ENCODE measurements at places on chromosomes 16 and 17. TPM values are rescaled to one million over a fixed set of nuclear protein-coding genes. Genes with fewer than 3 reads are reported as not detected.

The SBK1 gene
- 0.65 TPM for total RNA-seq

DNA sequence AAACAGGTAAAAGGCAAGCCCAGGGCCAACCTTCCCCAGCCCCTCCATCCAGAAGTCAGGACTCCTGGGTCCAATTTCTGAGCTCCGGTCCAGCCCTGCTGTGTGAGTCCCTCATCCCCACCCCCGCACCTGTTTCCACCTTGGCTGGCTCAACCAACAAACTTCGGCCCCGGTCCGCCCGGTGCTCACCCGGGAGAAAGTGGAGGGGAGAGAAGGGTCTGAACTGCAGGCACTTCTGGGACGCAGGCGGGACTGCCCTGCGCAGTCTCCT lies 541 bp downstream of the RHBDF2 start:
- peaks cover 25% of the 10 kb centered on the region for H3K4me1 ChIP-seq
- no peak for DNase-seq
- no peaks in the 10 kb centered on the region for H3K36me3 ChIP-seq
- peak overlapping the region; percentile 38 for H3K4me3 ChIP-seq
- peak overlapping the region; percentile 80 for H3K27ac ChIP-seq

DNA sequence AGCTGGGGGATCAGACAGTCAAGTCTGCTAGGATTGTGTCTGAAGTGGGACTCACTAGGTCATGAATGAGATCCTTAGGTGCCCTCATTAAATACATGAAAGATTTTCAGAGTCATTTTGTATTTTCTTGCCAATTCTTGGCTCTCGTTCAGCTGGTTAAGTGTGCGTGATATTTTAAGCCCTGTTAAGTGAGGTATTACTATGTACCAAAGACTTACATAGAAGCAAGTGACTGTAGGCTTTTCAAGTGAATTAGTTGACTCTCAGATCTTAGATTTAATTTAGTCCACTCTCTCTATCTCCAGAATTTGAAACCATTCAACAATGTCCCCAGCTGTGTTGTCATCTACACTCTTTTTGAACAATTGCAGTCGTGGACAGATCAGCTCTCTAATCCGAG lies 219.4 kb downstream of the FOXL1 start:
- no peak overlapping the region for H3K4me3 ChIP-seq
- no peaks in the 10 kb centered on the region for H3K27me3 ChIP-seq
- DNase-seq: no peak
- H3K36me3 ChIP-seq: no peaks in the 10 kb centered on the region

GRCh38 chr17:38544839-38545209 lies 60.9 kb downstream of the SRCIN1 start:
- H3K27me3 ChIP-seq: no peaks in the 10 kb centered on the region
- no peak overlapping the region for H3K27ac ChIP-seq

All from ovary (tissue), 10 donors.